ENCODE measurements at places on chromosomes 1 and 21. TPM values are rescaled to one million over a fixed set of nuclear protein-coding genes. Genes with fewer than 3 reads are reported as not detected.

CFAP298 gene
- total RNA-seq = 20.7 TPM

FAM151A gene
- total RNA-seq = not detected

PTGER3 gene
- 2.8 TPM for total RNA-seq

A3GALT2 gene
- total RNA-seq = not detected

NRDC gene
- total RNA-seq = 109 TPM

ATP1A4 gene
- total RNA-seq = not detected

NMNAT2 gene
- 2.3 TPM for total RNA-seq

SOX13 gene
- total RNA-seq = 7.6 TPM

CFAP141 gene
- not detected for total RNA-seq

KCND3 gene
- 4.0 TPM for total RNA-seq

ITGB2 gene
- total RNA-seq = 1.7 TPM

TMEM59 gene
- 478 TPM for total RNA-seq

MIB2 gene
- total RNA-seq = 99.3 TPM

All from smooth muscle cell of the pulmonary artery (primary cell).